ENCODE measurements at places on chromosomes 13 and 19.

- no peak for DNase-seq
These were observed 9.5 kb downstream of the HOMER3 start for GRCh38 chr19:18931316-18932162.

GRCh38 chr19:38735257-38735686, 9.0 kb downstream of the CAPN12 start:
- peak; percentile 60 for DNase-seq

GRCh38 chr13:113857531-113858195, 6.2 kb downstream of the GAS6 start:
- DNase-seq, result no peak

- no peak for DNase-seq
These were observed 66.8 kb upstream of the RAP2A start for GRCh38 chr13:97367016-97367822.

DNA sequence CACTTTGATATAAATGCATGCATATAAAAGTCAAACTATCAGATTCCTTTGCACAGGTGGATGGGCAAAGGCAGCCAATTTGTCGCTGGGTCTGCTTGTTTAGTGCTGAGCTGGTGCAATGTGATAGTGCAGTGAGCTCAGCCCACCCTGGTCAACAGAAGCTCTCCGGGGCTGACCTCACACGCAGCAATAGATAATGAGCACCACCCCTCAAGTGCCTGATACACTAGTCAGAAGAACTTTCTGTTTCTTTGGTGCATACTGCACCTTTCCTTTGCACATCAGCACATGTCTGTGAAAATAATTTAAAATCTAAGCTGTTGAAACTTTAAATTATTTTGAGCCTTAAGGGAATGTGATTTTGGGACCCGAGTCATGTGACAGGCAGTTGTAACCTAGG, 20.2 kb downstream of the ATP8A2 start:
- no peak for DNase-seq

DNA sequence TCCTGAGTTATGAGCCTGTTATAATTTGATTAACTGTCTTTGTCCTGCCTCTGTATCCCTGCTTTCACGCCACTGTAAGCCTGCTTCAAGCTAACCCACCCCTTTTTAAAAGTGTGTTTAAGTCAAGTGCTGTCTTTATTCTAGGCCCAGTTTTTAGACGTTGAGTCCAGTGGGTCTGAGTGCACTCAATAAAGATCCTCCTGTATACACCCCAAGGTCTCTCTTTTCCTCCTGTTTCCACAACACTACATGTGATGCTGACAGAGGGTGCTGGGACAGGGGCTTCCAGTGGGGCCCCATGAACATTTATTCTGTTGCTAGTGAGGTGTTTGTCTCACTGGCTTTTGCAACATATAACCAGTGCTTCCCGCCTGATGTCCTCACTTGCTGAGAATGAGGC, 6.7 kb upstream of the F2RL3 start:
- DNase-seq, result no peak

GRCh38 chr19:48719263-48720171, at the start of gene MAMSTR:
Gene MAMSTR, minus strand, starts transcription at chr19:48719725. Its CDS starts 694 bp downstream, at chr19:48719031.
- DNase-seq, result no peak

DNA sequence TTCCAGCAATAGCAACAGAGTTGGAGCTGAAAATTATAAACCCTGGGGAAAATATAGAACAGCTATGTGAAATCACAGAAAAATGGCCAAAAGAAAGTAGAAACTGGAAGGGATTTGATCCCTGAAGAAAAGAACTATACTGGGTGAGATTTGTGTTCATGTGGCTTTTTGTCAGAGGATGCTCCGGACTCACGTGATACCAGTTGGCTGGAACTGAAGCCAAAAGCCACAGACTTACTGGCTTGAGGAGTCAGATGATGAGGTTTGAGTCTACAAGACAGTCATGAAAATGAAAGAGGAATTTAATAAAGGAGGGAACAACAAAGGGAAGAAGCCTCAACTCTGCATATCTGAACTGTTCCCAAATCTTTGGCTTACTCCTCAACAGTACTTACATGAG, 427.1 kb downstream of the GPC5 start:
- no peak for DNase-seq

- no peak for DNase-seq
These were observed 9.2 kb downstream of the MIDN start for GRCh38 chr19:1257475-1258162.

DNA sequence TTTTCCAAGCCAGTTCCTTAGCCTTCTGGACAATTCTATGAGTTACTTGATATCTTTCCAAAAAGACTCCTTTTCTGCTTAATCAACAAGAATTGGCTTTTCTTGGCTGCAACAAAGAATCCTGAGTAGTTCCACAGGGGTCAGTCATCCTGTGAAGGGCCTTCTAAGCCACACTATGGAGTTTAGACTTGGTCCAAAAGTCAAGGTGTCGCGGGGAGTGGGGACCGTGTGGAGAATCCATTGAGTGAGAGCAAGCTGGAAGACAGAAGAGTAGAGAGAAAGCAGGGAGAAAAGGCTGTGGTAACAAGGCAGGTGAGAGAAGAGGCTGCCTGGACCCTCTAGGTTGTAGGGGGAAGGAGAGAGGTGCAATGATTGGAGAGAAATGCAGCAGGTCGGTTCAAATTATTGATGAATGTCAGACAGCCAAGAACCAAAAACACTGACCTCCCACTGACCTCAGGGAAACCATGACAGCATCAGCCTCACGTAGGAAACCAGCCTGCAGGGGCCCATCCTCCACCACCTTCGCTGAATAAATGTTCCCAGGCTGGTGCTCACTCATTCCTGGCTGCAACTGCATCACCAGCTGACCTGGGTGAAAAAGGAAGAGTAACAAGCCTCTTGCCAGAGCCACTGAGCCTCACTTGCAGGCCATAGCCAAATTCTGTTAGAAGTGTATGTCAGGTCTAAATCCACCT, 7.1 kb upstream of the IFT88 start:
- DNase-seq, result no peak

GRCh38 chr19:30686826-30687566, 314.8 kb downstream of the ZNF536 start:
- no peak for DNase-seq

GRCh38 chr19:42124386-42124901, 7.8 kb downstream of the POU2F2 start:
- DNase-seq, result no peak

- no peak for DNase-seq
These were observed 93.9 kb downstream of the COL4A2 start for GRCh38 chr13:110400786-110401533.

- DNase-seq, result no peak
These were observed 43.2 kb upstream of the GRTP1 start for GRCh38 chr13:113407103-113407530.

DNA sequence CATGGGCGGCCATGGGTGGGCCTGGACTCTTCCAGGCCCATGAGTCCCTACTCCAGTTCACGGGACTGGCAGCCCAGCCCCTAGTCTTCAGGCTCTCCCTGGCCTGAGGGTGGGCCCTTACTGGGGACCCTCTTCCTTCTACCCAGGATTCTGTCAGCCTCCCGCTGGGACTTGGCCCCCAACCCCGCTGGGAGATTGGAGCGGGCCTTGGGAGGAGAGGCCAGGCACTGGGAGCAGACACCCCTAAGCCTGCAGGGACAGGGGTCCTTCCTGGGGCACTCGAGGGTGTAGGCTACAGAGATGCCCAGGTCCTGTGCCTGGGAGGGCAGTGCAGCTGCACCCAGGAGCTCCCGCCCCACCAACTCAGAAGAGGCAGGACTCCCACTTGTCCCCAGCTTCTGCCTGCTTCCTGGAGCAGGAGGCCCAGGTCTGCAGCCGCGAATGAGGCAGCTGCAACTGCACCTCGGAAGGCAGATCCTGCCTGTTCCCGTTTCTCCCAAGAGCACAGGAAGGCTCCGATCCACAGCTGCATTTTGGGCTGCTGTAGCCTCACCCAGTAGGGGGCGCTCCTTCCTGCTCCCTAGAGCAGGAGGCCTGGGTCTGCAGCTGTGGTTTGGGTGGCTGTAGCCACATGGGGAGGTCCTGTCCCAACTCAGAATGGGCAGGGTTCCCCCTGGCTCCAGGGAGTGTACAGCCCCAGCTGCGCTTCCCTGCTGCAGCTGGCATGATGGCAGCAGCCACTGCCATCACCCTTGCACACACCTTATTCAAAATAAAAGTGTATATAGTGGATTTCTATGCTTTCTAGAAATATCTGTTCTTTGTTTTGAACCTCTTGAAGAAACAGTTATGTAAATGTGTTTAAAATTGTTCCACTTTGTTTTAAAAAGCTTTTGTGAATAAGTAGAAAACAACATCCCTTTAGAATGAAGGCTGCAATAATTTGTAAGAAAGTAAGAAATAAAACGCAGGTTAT, 46.8 kb downstream of the TEX26 start:
- peak; percentile 76 for DNase-seq

DNA sequence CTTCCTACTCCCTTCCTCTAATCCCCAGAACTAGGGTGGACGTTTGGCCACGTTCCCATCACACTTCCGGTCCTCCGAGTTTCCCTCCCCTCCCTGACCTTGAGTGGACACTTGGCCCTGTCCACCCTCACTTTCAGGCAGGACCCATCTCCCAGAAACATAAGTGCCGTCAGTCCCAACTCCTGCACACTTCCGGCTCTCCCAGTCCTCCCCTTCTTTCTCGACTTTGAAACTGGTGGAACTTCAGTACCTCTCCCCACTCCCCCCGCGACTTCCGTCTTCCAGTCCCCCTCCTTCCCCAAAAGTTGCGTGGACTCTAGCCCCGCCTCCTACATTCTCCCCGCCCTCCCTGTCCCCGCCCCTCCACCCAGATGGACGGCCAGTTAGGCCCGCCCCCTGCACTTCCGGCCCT, 278 bp upstream of the ZNF274 start:
- no peak for DNase-seq

GRCh38 chr13:23637829-23638228, 67.6 kb downstream of the TNFRSF19 start:
- DNase-seq, result no peak

DNA sequence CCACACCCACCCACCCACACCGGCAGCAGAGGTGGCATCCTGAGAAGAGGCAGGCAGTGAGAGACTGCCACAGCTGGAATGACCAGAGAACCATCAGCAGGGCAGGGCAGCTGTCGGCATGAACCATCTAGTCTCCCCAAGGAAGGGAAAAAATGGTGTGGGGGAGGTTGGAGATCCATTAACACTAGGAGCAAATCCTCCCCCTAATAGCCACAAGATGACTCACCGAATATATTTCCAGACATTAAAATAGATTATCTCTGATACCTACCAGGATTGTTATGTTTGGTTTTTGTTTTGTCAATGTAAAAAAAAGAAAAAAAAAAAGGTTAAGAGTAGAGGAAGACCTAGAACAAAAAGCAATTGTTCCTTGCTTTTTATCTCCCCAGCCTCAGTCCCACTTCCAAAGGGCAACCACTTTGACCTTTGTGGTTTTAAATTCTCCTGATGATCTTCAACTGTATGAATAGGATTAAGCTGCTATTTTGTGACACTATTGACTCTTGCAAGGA, 34.2 kb downstream of the THSD1 start:
- peak; percentile 58 for DNase-seq

GRCh38 chr19:31595521-31595920, 246.3 kb upstream of the TSHZ3 start:
- DNase-seq, result no peak

GRCh38 chr19:12156223-12157058, at the start of gene ZNF625:
Gene ZNF625, minus strand, starts transcription at chr19:12156734. Its CDS starts 176 bp downstream, at chr19:12156558.
- peak; percentile 99 for DNase-seq

GRCh38 chr19:10069046-10069445, 17.1 kb upstream of the SHFL start:
- DNase-seq, result no peak

GRCh38 chr13:74105871-74106270, 28.3 kb downstream of the KLF12 start:
- no peak for DNase-seq

GRCh38 chr13:66214467-66214866, 1015.7 kb downstream of the PCDH9 start:
- no peak for DNase-seq

DNA sequence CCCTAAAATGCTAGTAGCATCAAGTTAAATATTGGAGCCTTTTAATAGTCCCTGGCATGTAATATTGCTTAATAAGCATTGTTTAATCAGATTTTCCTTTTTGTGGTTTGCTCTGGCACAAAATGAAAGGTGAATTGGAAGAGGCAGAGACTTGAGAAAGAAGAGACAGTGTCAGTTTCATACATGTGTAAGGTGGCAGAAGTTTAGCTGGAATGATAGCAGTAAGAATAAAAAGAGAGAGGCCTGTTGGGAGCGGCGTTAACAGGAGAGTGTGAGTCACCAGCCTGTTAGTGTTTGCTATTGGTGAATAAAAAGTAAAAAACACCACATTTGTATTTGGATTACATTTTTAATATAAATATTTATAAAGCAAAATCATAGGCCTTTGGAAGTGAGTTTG, 145.3 kb downstream of the PDS5B start:
- DNase-seq, result no peak

DNA sequence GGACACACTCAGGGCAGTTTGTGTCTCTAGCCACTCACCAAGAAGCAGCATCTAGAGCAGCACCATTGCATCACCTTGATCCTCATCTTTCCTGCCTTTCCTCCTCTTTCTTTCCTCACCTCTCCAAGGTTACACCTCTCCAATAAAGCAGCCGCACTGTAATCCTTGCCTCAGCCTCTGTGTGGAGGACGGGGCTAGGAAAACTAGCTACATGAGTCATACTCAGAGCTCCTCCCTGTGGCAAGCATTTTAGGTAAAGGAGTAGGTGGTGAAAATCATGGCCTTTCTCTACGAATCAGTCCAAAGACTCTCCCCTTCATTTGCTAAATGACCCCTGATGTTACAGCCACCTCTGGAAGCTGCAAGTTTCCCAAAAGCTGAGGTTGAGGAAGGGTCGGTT, 108.9 kb downstream of the DNAJC15 start:
- peak; percentile 77 for DNase-seq

DNA sequence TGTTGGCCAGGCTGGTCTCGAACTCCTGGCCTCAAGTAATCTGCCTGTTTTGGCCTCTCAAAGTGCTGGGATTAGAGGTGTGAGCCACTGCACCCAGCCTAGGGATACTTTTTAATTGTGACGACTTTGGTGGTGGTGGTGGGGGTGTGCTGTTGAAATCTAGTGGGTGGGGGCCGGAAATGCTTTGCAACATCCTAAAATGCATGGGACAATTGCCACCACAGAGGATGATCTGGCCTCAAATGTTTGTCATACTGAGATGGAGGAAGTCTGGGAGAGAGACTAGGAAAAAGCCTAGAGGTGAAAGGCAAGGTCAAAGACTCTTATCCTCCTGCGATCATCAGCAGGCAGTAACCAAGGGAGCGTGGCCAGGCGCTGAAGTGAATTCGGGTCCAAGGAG, 1.4 kb downstream of the NWD1 start:
- no peak for DNase-seq

Measured in NCI-H82 (cell line).